ENCODE measurements at places on chromosomes 5 and 9.

DNA sequence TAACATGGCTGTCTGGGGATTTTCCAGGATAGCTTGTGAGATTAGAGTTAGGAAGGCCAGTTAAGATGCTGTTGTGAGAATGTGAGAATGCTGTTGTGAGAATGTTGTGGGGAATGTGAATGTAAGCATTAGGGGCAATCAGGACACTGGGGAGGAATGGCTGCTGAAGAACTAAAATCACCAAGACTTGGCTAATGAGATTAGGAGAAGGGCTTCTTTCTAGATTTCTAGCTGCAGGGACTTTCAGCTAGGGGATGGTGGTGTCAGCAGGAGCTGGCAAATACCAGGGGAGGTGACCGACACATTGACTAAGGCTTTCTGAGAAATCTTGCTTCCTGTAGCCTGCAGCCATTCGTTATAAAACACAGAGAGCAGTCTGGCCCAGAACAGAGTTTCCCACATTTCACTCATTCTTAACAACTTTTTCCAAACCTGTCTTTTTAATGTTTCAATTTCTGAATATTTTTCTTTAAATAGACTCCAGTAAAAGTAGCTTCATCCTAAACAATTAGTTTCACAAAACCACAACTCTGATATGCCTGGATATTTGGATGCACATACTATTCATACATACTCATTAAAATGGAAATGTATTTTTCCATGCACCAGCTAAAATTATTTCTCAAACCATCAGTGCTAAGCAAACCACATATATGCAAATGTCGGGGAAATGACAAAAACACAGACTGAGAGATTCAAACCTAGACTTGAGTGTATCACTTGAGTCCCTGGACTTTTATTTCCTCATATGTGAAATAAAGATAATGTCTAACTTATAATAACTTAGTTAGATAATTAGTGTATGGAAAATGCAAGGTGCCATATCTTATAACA is 89.3 kb upstream of the TNC start:
- no peak for DNase-seq

GRCh38 chr9:132447346-132447745 is 37.3 kb downstream of the CFAP77 start:
- no peak for DNase-seq

- DNase-seq: no peak
Observed at GRCh38 chr9:87099407-87099806, 152.1 kb upstream of the GAS1 start.

DNA sequence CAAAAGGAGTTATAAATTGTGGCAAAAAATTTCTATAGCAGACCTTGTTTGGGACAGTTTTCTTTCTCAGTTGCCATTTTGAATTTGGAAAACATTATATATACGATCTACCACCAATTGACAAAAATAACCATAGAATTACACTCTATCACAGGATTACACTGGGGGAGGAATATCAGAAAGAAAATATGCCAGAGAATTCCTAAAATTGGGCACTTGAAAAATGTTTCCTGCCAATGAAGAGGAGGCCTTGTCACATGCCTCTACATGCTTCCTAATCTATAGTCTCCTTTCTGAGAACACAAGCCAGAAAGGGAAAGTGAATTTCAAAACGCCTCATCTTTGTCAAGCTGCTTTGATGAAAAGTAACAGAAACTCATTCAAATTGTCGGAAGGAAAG is 78.5 kb upstream of the DNAH5 start:
- no peak for DNase-seq

- no peak for DNase-seq
Observed at GRCh38 chr5:60578315-60578714, 121.7 kb downstream of the DEPDC1B start.

DNA sequence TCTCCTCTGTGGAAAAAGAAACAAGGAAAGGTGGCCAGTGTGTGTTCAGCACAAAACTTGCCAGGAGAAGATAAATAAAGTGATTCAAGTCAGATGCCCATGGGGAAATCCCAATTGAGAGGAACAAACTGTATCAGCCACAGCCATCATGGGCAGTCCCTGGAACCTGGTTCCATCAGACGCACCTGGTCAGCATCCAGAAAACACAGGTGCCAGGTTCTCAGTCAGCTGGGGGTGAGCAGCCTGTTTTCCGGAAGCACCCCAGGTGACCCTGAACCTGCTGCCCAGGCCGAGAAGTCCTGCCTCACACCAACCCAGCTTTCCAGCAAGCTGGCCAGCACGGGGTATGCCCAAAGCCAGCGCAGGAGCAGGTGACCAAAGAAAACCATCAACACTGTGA is 30.5 kb downstream of the PTCH1 start:
- no peak for DNase-seq

DNA sequence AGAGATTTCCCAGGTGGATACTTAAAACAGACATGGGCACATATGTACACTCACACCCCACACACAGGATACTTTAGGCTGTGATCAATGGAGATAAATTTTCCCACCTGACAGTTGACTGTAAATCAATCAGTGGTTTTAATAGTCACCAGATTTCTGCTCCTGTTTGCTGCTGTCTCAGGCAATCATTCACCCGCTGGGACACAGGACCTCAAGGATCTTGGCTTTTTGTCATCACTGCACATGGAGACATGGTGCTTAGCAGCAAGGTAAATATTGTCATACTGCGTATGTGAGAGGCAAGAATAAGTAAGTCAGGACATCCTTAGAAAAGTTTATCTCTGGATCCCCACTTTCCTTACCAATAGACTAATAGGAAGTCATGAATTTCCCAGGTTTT is 60.8 kb upstream of the KLF9 start:
- no peak for DNase-seq

GRCh38 chr9:18393340-18394130 is 80.4 kb upstream of the ADAMTSL1 start:
- peak; percentile 49 for DNase-seq

- peak; percentile 63 for DNase-seq
Observed at GRCh38 chr9:116632990-116633838, 53.9 kb upstream of the TRIM32 start.

DNA sequence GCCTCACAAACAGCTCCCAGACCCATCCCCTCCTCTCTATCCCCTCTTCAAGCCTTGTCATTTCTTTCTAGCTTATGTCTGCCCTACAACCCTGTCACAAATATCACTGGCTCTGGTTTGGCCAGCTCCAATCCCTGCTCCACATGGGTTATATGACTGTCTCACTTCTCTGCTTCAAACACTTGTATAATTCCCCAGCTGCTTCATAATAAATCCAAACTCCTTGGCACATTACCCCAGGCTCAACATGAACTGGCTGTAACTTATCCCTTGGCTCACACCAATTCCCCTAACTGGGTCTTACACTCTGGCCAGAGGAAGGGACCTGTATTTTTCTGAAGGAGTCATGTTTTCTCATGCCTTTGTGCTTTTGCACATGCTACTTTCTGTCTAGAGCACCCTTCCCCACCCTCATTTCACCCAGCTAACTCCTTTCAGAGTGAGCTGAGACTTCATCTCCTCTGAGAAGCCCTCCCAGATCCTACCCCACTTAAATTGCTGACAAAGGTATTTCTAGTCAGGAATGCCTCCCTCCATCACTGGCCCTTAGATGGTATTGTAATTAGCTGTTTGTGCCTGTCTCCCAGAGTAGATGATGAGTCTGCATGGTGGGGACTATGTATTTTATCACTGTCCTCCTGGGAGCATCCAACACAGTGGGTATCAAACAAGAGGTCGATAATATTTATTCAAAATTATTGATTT is 5.3 kb downstream of the PRXL2C start:
- no peak for DNase-seq

GRCh38 chr5:77761606-77762005 is 14.5 kb downstream of the TBCA start:
- DNase-seq: no peak

DNA sequence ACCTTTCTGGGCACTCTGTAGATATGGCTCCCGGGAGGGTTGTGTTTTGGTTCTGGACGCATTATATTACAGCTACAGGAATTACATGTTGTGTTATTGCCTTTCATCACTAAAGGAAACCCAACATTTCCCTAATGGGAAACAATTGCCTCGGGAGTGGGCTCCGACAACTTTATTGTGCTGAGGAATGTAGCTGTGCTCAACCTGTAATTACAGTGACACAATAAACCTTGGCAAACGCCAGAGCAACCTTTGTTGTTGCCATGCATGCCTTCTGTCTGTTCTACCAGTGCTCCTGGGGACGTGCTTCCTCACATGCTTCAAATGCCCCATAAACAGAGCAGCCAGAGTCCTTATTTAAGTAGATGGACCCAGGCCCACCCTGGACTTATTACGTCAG is 182.4 kb downstream of the DIRAS2 start:
- DNase-seq: no peak

GRCh38 chr9:107270580-107270979 is 12.5 kb upstream of the RAD23B start:
- no peak for DNase-seq

DNA sequence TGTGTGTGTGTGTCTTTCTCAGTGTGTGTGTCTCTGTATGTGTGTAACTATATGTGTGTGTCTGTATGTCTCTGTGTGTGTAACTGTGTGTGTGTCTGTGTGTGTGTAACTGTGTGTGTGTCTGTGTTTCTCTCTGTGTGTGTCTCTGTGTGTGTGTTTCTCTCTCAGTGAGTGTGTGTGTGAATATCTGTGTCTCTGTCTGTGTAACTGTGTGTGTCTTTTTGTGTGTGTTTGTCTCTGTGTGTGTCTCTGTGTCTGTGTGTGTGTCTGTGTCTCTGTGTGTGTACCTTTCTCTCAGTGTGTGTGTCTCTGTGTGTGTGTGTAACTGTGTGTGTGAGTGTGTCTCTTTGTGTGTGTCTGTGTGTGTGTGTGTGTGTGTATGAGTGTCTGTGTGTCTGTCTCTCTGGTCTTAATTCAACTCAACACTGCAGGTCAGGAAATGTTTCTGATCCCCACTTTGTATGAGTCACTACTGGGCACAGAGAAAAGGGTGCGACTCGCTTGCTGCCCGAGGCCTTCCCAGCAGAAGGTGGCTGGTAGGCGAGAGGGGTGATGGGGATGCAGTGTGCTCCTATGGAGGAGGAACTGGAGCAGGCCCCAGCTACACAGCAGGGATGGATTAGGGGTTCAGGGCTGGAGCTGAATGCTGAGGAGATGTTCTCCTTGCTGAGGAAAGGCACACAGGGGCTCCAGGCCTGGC is 52.1 kb downstream of the NSG2 start:
- peak; percentile 53 for DNase-seq

- no peak for DNase-seq
Observed at GRCh38 chr5:103605277-103605676, 42.7 kb upstream of the NUDT12 start.

DNA sequence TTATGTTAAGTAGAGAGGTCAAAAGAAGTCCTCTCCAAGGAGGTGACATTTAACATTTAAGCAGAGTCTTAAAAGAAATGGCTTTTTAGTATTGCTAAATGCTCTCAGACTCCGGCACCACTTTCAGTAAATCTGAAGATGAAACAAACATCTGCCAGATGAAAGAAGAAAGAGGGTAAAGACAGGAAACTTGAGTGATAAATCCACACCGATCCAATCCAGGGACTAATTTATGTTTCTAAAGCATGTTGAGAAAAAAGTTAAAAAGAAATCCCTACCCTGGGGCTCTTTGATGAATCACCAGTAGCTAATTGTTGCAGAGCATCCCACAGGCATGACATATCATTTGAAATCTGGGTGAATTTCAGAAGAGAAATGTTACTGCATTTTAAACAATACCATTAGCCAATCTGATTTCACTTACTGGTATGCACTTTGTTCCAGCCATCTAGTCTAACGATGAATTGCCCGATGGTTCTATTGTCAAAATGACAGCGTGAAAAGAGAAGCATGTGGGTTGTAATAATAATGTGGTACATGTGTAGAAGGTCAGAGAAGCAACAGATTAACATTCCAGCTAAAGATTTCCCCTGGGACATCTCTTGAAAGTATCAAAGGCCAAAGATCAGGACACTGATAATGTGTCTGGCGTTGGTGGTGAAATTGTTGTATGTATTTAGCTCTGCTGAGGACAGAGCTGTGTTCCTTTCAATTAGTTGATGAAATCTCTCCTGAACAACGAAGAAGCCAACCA is 485.7 kb downstream of the CSNK1G3 start:
- DNase-seq: peak; percentile 70

DNA sequence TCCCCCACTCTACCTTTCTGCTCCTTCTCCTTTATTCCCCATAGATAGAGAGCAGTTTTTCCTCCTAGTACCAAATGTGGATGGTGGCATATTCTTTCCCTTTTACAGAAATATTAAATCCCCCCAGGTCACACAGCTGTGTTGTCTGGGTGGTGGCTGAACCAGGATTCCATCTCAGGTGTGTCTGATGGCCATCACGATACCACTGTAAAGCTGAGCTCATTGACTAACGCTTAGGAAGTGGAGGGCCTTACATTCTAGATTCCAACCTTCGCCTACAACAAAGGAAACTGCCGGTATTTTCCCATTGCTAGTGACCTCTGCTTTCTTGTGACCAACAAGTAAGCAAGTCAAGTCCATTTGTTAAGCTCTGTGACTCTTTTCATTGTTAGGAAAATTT is 131.9 kb upstream of the KLF4 start:
- no peak for DNase-seq

DNA sequence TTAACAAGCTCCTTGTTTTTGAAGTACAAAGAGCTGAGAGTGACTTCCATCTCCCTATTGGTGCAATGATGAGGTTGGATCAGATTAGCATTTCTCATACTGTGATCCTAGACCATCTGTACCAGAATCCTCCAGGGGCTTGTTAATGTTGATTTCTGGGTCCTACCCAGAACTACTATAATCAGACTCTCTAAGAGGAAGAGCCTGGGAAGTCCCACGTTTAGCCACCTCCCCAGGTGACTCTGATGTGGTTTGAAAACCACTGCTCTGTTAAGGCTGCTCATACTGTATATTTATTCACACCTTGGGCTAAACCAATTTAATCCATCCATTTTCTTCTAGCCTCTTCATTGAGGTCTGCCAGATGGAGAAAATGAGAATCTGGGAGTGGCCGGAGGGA is 49.6 kb upstream of the SMIM32 start:
- no peak for DNase-seq

DNA sequence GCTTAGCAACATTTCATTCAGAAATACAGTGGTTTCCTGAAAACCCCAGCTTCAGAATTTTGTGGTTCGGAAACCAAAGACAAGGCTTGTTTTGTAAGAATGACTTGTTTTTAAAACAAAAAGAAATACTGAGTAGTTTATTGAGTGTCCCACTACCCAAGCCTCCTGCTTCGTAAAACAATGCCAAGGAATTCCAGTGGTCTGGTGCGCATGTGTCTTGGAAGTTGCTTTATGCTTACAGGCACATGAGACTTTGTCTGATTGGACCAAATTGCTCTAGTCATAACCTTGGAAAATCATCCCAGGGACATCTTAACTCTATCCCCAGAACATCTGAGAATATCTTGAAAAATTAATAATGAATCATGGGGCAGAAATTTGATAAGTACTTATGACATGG is 77.1 kb upstream of the FST start:
- no peak for DNase-seq
